ENCODE measurements at places on chromosomes 1 and 21.

DNA sequence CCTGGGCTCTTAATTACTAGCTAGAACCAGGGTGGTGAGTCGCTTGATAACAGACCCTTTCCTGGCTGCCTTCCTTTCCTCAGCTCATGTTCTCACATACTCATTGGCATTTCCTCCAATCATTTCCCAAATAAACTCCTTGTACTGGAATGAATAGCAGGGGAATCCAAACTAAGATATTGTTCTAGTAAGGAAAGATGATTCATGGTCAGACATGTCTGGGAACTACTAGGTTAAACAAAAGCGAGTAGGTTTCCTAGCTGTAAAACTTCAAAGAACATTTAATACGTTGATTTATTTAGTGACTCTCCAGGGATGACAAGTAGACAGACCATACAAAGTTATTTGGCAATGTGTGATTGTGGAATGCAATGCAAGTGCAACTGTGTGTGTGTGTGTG lies 121.2 kb upstream of the KCNJ6 start:
- H3K4me1 ChIP-seq, result no peaks in the 10 kb centered on the region
- H3K27ac ChIP-seq, result no peak overlapping the region
- H3K36me3 ChIP-seq, result no peaks in the 10 kb centered on the region
- H3K4me3 ChIP-seq, result no peak overlapping the region
- no peak for DNase-seq
- no peaks in the 10 kb centered on the region for H3K27me3 ChIP-seq

GRCh38 chr1:175225805-175226129 lies 33.2 kb upstream of the KIAA0040 start:
- H3K36me3 ChIP-seq, result no peaks in the 10 kb centered on the region
- H3K4me3 ChIP-seq, result no peak overlapping the region
- H3K27ac ChIP-seq, result no peak overlapping the region
- DNase-seq, result no peak

DNA sequence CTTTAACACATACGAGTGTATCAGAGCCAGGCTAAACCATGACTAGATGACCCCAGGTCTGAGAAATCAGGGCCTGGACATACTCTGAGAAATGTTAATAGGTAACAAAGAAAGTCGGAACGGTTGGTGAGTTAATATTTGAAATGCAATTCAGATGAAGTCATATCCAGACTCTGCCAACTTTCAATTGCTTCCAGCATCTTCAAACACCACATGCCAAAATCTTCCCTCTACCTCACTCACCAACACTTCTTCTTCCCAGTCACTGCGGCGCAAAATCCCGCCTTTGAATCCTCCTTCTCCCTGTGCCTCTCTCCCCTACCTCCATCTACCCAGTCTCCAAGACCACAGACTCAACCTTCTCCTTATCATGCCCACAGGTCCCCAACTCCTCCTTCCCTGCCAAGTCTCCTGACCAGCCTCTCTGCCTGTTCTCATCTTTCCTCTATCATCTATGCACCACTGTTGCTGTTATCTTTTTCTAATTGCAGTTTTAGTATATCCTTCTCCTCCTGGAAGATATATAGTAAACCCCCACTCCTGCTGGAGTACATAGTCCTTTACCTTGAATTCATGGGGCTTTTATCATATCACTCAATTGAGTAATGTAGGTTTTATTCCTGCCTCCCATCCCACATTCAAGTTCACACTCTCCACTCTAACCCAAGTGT lies 41.3 kb downstream of the ZBTB18 start:
- H3K4me1 ChIP-seq, result no peaks in the 10 kb centered on the region
- H3K36me3 ChIP-seq, result no peaks in the 10 kb centered on the region
- H3K27ac ChIP-seq, result no peak overlapping the region
- H3K4me3 ChIP-seq, result no peak overlapping the region

- peaks cover 3% of the 10 kb centered on the region for H3K36me3 ChIP-seq
- no peaks in the 10 kb centered on the region for H3K27me3 ChIP-seq
- no peak for DNase-seq
- peaks cover 76% of the 10 kb centered on the region for H3K4me1 ChIP-seq
These were observed 22.9 kb downstream of the ATP2B4 start for GRCh38 chr1:203649551-203649998.

GRCh38 chr1:96808191-96808590 lies 86.6 kb downstream of the PTBP2 start:
- no peaks in the 10 kb centered on the region for H3K27me3 ChIP-seq
- no peaks in the 10 kb centered on the region for H3K4me1 ChIP-seq

GRCh38 chr1:228989992-228990827 lies 254.9 kb downstream of the RHOU start:
- H3K27ac ChIP-seq, result no peak overlapping the region
- DNase-seq, result no peak
- H3K27me3 ChIP-seq, result peaks cover 4% of the 10 kb centered on the region
- H3K36me3 ChIP-seq, result no peaks in the 10 kb centered on the region

- no peaks in the 10 kb centered on the region for H3K27me3 ChIP-seq
- H3K36me3 ChIP-seq, result no peaks in the 10 kb centered on the region
- H3K4me1 ChIP-seq, result peaks cover 31% of the 10 kb centered on the region
- peak within 1 kb of the TSS; percentile 86 for H3K4me3 ChIP-seq
- DNase-seq, result peak; percentile 79
- peak within 1 kb of the TSS; percentile 47 for H3K27ac ChIP-seq
These were observed at the start of gene EFNA4 for GRCh38 chr1:155063550-155064110. EFNA4 (plus strand) TSS chr1:155063740; CDS start chr1:155063824, 84 bp downstream.

DNA sequence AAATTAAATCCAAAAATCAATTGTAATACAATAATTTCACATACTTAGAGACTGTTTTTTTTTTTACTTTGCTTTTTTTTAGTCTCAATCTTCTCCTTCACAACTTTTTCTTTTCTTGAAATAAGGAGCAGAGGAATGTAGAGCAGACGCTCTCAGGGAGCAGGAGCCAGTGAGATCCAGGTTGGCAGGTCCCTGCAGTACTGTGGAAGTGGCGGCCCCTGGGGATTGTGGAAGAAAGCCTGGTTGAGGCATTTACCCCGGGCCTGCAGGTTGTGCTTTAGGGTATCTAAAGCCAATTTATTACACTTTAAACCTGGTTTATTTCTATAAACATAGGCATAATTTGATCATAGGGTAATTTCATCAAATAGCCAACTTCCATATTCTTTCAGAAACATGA lies 748 bp upstream of the OR2AJ1 start:
- H3K36me3 ChIP-seq, result no peaks in the 10 kb centered on the region
- H3K27ac ChIP-seq, result no peak overlapping the region
- no peaks in the 10 kb centered on the region for H3K4me1 ChIP-seq
- H3K4me3 ChIP-seq, result no peak overlapping the region

DNA sequence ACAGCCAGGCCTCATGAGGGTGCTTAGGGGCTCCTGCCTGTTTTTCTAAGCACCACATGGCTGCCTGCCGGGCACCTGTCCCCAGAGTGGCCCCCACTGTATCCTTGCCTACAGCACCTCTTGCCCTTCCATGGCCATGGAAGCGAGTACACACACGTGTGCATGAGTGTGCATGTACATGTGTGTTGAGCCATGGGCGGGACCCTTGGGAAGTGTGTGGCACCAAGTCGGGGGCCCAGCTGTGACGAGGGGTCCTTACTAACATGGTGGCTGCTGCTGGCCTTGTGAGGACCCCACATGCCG lies 25.8 kb downstream of the KRTAP10-1 start:
- no peaks in the 10 kb centered on the region for H3K27me3 ChIP-seq
- no peak overlapping the region for H3K4me3 ChIP-seq
- H3K36me3 ChIP-seq, result no peaks in the 10 kb centered on the region
- no peak for DNase-seq
- H3K27ac ChIP-seq, result no peak overlapping the region
- peaks cover 16% of the 10 kb centered on the region for H3K4me1 ChIP-seq

GRCh38 chr1:198656500-198656932 lies 17.7 kb downstream of the PTPRC start:
- DNase-seq, result peak; percentile 80
- peak overlapping the region; percentile 87 for H3K27ac ChIP-seq
- peak overlapping the region; percentile 9 for H3K4me3 ChIP-seq
- no peaks in the 10 kb centered on the region for H3K27me3 ChIP-seq
- peaks cover 75% of the 10 kb centered on the region for H3K4me1 ChIP-seq

GRCh38 chr1:18938008-18938706 lies 18.3 kb downstream of the IFFO2 start:
- DNase-seq, result no peak
- no peaks in the 10 kb centered on the region for H3K27me3 ChIP-seq
- no peak overlapping the region for H3K27ac ChIP-seq
- no peaks in the 10 kb centered on the region for H3K36me3 ChIP-seq
- H3K4me3 ChIP-seq, result no peak overlapping the region

GRCh38 chr1:191498825-191499224 lies 659.4 kb upstream of the RGS18 start:
- H3K36me3 ChIP-seq, result no peaks in the 10 kb centered on the region
- H3K4me1 ChIP-seq, result no peaks in the 10 kb centered on the region
- no peak for DNase-seq
- no peak overlapping the region for H3K27ac ChIP-seq

GRCh38 chr1:2376931-2377672 lies 14.3 kb downstream of the MORN1 start:
- peaks cover 3% of the 10 kb centered on the region for H3K4me1 ChIP-seq
- H3K27ac ChIP-seq, result no peak overlapping the region
- H3K36me3 ChIP-seq, result no peaks in the 10 kb centered on the region

DNA sequence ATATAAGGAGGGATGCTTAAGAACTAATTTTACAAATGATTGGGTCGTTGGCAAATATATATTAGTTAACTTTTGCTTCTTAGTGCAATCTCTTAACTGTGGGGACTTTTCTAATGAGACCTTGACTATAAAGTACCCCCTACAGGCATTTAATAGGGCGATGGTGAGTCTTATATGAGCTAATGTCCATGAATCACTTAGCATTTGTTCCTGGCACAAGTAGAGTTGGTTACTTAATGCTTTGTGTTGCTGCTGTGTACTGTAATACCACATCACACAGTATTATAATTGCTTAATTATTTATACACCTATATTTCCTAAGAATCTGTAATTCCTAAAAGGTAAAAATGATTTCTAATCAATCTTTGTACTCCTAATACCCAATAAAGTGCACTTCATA lies 25.3 kb upstream of the TMCO1 start:
- H3K27me3 ChIP-seq, result no peaks in the 10 kb centered on the region
- H3K36me3 ChIP-seq, result no peaks in the 10 kb centered on the region
- no peaks in the 10 kb centered on the region for H3K4me1 ChIP-seq
- DNase-seq, result no peak

DNA sequence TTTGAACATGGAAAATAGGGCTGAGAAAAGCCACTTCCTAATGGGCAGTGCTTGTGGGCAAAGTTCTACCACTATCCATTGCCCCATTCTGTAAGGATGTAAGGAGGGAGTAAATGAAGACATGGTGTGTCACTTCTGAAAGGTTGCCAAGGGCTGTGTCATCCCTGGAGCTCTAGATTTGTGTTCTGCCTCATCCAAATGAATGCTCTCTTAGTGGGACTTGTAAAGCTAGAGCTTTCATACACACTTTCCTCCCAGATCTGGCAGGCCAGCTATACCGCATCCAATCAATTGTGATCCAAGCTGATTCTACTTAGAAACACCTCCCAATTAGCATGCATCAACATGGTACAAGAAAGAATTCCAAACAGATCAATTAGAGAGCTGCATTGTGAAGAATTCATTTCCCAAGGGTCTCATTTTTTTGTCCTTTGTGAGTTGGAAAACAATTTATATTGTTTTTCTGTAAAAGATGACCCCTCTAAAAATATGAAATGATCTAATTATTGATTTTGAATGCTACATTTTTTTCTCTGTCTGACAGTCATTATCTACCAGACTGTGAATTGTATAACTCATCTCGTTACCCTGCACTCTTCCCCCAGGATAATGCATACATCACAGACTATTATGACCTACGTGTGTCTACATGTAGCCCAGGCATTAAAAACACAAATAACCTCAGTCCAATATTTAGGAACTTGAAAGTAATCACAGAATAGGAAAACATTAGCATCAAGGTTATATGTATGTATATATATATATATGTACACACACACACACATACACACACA lies 117.1 kb upstream of the DUSP10 start:
- H3K4me3 ChIP-seq, result no peak overlapping the region
- no peaks in the 10 kb centered on the region for H3K4me1 ChIP-seq
- H3K36me3 ChIP-seq, result no peaks in the 10 kb centered on the region

DNA sequence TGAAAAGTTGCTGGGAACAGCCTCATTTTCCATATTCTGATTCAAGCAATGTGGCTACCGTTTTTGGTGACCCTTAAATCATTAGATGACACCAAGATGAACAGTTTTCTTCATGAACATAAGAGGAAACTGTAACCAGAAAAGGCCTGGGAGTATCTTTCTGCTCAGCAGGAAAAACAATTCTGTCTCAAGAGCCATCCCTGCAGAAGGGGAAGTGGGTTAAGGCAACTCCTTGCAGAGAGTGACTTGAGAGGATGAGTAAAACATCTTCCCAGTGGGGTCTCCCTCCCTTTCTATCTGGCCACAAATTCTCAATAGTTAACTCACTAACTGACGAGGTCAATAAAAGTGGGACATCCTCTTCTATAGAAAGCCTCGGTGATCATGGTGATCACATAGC lies 187.6 kb upstream of the NRIP1 start:
- no peaks in the 10 kb centered on the region for H3K36me3 ChIP-seq
- H3K27ac ChIP-seq, result no peak overlapping the region
- no peak for DNase-seq
- H3K4me3 ChIP-seq, result no peak overlapping the region

GRCh38 chr1:67482733-67483482 lies 52.7 kb upstream of the SERBP1 start:
- no peaks in the 10 kb centered on the region for H3K36me3 ChIP-seq
- no peak overlapping the region for H3K27ac ChIP-seq

DNA sequence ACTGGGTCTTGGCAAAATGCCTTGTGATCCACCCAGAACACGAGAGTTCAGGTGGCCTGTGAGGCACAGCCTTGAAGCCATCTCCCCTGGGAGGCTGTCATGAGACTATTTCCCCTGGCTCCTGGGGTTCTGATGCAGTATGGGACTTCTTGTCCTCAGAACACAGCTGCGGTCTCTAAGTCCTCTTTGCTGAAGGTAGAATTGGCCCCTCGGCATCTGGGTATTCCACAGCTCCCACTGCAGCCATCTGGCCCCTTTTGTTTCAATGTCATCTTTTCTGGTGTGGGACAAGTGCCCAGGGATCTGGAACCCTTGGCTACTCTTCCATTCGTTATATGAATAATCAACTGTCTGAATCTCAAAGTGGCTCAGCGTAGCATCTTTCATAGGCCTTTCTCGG lies 17.0 kb upstream of the LY9 start:
- no peak for DNase-seq
- H3K4me3 ChIP-seq, result no peak overlapping the region

DNA sequence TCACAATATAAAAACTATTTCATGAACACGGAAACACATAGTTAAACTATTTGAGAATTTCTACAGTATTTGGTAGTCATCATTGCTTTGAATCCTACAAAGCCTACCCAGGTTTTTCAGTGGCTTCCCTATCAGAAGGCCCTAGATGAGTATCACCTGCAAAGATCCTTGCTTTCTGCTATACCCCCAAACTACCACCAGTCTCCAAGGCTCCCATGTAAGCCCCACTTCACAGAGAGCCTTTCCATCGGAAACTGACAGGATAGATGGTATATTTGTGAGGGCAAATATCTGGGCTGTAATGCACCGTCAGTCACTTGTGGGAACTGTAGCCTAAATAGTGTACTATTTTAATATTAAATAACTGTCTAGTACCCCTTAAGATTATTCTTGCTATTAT lies 674.3 kb downstream of the BRINP3 start:
- no peaks in the 10 kb centered on the region for H3K36me3 ChIP-seq
- no peaks in the 10 kb centered on the region for H3K27me3 ChIP-seq
- H3K4me1 ChIP-seq, result no peaks in the 10 kb centered on the region
- no peak overlapping the region for H3K27ac ChIP-seq
- DNase-seq, result no peak
